ENCODE measurements at places on chromosomes 1 and 21.

DNA sequence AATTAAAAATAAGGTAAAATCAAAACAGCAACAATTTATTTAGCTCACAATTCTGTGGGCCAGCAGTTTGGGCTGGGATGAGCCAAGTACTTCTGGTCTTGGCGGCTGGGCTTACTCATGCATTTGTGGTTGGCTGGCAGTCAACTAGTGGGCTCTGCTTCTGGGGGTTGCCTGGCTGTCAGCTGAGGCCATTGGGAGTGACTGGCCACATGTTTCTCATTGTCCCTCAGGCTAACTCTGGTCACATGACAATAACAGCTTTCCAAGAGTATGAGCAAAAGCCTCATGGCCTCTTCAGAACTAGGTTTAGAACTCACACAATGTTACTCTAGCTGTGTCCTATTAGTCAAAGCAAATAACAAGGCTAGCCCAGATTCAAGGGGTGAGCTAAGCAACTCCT, 15.6 kb upstream of the CHIA start:
- DNase-seq, result no peak

DNA sequence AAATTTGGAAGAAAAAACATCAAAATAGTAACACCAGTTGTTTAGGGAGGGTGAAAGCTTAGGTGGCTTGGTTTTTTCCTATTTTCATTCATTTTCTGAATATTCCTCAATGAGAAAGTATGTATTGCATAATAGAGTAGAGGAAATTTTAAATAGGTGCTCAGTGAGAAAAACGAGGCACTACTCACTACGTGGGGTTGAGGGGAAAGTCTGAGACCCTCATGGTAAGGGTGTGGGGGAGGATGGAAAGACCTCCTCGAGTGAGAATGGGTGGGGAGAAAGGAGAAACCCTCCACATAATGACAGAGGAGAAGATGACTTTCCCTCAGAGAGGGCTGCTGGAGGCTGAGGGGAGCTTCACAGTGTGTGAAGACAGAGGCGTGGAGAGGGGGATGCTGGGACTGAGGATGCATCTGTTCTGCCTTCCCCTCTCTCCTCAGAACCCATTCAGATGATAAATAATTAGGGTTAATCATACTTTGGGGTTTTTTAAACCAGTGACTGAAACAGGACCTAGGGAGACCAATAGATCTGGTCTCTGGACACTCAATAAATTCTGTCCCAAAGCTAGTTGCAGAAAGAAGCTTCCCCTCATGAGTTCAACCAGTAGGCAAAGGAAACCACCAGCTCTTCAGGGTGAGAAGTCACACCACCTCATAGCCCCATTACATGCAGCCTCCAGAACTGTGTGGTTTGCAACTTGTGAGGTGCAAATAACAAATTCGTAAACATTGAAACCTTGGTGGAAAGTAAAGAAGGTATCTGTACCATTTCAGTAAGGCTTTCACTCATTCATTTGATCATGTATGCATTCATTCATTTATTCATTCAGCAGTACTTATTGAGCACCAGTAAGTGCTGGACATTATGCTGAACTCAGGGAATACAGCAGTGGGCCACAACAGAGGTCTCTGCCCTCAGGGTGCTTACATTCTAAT, 17.1 kb downstream of the SLAMF7 start:
- DNase-seq, result no peak

GRCh38 chr1:41812453-41812852, 106.3 kb downstream of the HIVEP3 start:
- DNase-seq, result no peak

- no peak for DNase-seq
These were observed 957.0 kb downstream of the AMY1C start for GRCh38 chr1:104706631-104707147.

GRCh38 chr1:206963119-206963712, 7.0 kb downstream of the FCAMR start:
- DNase-seq, result no peak

DNA sequence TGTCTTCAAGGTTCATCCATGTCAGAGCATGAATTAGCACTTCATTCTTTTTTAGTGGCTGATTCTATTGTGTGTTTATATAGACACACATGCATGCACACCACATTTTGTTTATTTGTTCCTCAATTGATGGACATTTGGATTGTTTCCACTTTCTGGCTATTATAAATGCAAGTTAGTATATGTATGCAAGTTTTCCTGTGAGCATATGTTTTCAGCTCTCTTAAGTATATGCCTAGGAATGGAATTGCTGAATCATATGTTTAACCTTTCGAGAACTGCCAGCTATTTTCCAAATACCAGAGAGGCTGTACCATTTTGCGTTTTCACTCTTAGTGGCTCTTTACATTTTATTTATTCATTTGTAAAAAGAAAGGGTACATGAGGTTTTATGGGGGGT, 109.9 kb upstream of the KIAA1614 start:
- DNase-seq, result no peak

- no peak for DNase-seq
These were observed 214.9 kb downstream of the FGGY start for GRCh38 chr1:59511476-59512465.

- no peak for DNase-seq
These were observed 71.4 kb downstream of the MEGF6 start for GRCh38 chr1:3539707-3540425.

DNA sequence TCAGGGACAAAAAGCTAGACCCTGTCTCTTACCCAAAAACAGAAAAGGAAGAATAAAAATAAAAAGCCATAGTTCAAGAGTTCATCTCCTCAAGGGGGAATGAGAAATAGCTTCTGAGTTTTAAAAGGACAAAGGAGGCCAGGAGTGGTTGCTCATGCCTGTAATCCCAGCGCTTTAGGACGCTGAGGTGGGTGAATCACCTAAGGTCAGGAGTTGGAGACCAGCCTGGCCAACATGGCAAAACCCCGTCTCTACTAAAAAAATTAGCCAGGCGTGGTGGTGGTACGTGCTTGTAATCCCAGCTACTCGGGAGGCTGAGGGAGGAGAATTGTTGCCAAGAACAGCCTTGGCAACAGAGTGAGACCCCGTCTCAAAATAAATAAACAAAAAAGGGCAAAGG, 38.6 kb upstream of the CPLANE2 start:
- no peak for DNase-seq

- no peak for DNase-seq
These were observed 180.6 kb upstream of the LHX8 start for GRCh38 chr1:74953622-74954021.

- DNase-seq, result no peak
These were observed 684 bp downstream of the ZBTB8B start for GRCh38 chr1:32465578-32465933.

- no peak for DNase-seq
These were observed 299.4 kb upstream of the LYPLAL1 start for GRCh38 chr1:218874313-218874712.

DNA sequence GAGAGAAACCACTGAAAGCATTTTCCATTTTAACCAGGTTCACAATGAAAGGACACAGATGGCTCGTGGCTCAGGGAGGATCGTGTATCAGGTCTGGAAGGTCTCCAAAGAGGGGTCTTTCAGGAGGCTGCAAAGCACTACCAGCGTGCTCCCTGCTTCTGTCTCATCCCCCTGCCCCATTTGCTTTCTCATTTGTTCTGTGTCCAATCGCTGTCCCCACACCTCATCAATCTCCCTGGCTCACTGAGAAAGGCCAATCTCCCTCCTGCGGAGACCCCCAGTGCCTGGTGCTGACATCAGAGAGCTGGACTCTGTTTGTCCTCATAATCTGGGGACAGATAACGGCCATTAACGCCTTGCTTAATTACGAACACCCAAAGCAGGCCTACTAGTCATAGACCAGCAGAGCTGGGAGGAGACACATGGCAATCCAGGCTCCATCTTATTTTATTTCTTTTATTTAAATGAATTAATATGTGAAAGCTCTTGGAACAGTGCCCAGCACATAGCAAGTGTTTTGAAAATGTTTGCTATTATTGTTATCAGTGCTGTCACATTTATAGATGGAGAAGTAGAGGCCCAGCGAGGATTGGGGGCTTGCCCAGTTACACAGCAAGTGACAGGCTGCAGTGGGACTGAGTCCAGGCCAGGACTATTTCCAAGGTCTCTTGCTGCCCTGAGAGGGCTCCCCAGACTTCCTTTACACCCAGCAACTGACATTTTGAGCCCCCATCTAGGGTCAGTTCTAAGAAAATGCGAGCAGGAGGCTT, 341.0 kb upstream of the USP24 start:
- DNase-seq, result no peak

DNA sequence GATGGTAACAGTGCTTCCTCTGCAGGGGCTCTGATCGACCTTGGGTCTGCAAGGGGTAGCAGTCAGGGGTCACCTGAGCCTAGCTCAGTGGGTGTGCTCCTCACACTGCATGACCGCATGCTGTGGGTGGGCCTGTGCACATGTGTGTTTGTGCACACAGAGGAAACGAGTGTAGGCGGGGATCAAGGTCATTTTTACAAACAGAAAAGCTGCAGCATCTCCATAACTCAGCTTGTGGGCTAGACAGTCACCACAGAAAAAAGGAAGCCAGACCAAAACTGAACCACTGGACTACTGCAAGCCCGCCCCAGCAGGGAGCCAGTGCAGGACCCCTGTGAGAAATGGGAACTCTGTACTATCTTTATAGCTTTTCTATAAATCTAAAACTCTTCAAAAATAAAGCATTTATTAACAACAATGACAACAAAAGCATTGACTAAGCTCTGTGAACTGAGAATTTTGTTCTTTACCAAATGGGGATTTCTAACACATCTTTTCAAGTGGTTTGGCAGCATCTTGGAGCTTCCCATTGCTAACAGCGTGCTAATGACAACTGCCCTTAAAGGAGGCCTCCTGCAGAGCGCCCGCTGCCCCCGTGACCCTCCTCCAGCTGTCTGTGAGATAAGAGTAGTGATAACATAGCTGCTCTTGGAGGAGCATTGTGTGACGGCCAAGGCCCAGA, 19.9 kb upstream of the NEK2 start:
- DNase-seq, result no peak

- DNase-seq, result no peak
These were observed 41.5 kb upstream of the LIN9 start for GRCh38 chr1:226350519-226350865.

- DNase-seq, result no peak
These were observed 1.4 kb downstream of the CDA start for GRCh38 chr1:20590306-20590777.

- DNase-seq, result no peak
These were observed 7.0 kb upstream of the GPR88 start for GRCh38 chr1:100530880-100531487.

DNA sequence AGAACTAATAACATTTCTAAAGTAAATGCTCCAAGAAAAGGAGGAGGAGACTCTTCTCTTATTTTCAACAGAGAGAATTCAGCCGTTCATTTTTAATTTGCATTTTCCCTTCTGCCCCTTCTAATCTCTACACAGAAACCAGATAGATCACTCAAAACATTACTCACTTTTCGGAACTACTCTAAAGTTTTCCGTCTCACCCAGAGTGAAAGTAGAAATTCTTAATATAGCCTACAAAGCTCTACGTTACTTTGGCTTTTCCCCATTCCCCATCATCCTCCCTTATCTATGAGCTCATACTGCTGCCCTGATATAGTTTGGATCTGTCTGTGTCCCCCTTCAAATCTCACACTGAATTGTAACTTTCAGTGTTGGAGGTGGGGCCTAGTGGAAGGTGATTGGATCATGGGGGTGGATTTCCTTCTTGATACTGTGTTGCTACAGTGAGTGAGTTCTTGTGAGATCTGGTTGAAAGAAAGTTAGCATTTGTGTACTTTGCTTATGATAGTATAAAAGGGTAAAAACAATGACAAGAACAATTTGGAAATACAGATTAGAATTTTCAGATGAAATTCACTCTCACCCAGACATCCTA, 188.2 kb downstream of the AMY1C start:
- DNase-seq, result no peak

- DNase-seq, result no peak
These were observed 24.5 kb upstream of the PALMD start for GRCh38 chr1:99621340-99621901.

GRCh38 chr1:198264282-198264681, 107.5 kb downstream of the NEK7 start:
- DNase-seq, result no peak

DNA sequence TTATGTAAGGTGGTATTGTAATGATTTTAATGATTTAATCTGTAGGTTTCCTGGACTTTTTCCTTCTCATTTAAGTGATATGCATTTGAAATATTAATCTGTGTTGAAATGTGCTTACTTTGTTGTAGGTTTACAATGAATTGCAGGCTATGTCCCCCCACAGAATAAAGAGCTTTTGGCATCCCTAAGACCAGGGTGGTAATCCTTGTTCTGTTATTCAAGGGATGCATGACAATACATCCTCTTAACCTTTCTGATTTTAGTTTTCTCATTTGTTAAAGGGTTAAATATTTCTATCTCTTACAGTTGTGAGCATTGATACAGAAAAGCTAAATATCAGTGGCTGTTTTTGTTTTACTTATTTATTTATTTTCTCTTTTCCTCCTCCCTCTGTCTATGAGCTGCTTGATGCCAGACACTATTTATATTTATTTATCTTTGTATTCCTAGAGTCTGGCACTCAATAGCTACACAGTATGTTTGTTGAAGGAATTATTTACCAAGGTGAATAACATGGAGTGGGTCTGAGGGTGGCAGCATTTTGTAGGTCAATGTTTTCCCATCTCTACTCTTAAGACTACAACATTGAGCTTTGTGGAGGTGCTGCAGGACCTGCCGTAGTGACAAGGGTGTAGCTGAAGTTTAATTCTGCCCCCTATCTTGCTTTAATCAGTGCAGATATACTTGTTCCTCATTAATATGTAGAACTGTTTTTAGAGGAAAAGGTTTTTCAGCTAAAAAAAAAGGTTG, 19.9 kb upstream of the ADGRL2 start:
- no peak for DNase-seq

DNA sequence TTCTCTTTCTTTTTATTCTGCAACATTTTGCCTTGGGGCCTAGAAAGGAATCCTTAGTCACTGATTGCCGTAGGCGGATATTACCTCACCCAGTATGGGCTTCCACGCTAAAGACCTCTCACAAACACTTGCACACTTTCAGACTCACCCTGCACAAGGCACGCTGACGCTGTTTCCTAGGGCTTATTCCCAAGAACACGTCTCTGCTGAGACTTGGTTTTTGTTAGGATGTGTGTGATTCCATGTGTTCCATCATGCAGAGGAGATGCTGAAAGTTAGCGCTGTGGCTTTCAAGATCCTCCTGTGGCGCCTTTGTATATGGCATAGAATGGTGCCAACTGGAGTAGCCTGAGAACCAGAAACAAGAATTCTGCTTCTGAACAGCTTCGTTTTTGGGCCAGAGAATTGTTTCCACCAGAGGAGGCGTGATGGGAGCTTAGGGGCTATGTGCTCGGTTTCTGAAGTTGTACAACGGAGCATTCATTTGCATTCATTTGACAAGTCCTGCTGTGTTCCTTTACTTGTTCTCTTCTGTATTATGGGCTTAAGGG, 297.0 kb downstream of the DISC1 start:
- no peak for DNase-seq

GRCh38 chr1:211490821-211491415, 1.0 kb downstream of the RD3 start:
- no peak for DNase-seq

DNA sequence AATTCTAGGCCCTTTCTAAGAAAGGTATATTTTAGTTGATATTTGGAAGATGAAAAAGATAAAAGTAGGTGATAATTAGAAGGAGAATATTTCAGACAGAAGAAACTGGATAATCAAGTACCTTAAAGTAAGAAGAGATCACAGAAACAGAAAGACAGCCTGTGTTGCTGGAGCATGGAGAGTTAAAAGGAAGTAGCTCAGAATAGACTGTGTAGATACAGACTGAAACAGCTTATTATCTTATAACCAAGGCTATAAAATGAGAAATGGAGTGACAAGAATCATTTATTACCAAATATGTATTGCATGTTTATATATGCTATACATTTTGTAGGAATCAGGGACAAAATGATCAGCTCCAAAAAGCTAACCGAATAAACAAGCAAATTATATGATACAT, 1120.3 kb downstream of the BRINP3 start:
- DNase-seq, result no peak
